ENCODE measurements at places on chromosomes 12 and 14. TPM values are rescaled to one million over a fixed set of nuclear protein-coding genes. Genes with fewer than 3 reads are reported as not detected.
A peak's percentile ranks its signal among the peaks of the same experiment; 100 is the strongest.

GRCh38 chr12:18483698-18484325, 222.5 kb downstream of the PIK3C2G start:
- DNase-seq, result no peak

The ADAMTS20 gene
- 0.06 TPM for polyA plus RNA-seq

- DNase-seq, result no peak
These were observed 109.8 kb upstream of the FUT8 start for GRCh38 chr14:65302571-65303189.

The HOXC10 gene
- 2.6 TPM for polyA plus RNA-seq

GRCh38 chr14:101069228-101069549, 165.7 kb upstream of the RTL1 start:
- DNase-seq, result no peak

DNA sequence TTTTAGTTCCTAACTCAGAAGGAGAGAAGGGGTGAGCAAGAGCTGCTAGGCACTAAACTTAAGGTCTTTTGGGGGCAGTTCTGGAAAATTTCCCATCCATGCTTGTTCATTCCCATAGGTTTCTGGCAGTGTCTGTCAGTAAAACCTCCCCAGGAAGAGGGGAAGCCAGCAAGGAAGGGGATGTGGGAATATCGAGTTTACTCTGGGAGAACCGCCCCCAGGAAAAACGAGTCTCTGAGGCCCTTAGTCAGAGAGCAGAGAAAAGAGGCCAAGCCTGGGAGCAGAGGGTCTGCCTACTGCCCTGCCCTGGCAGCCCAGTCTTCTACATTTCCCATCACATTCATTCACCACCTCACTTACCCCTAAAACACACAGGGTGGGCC, 55.9 kb downstream of the TMCC3 start:
- DNase-seq, result no peak

- DNase-seq, result no peak
These were observed 153.4 kb downstream of the PIK3C2G start for GRCh38 chr12:18414671-18415070.

DNA sequence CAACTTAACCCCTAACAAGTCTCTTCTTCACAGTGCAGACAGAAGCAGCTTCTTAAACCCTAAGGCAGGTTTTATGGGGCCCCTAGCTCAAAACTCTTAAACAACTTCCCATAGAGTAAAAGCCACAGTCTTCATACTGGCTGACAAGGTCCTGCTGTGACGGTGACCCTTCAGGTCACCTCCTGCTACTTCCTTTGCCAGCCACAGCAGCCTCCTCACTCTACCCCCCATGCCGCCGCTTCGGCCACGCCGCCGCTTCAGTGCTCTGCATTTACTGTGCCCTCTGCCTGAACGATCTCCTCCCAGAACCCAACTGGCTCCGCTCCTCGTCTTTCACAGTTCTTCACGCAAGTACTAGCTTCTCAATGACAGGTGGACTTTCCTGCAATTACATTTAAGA, 45.5 kb downstream of the ACADS start:
- DNase-seq, result no peak

GRCh38 chr12:9367201-9367600, 159.0 kb upstream of the PZP start:
- no peak for DNase-seq

The SMCO3 gene
- polyA plus RNA-seq, result 0.81 TPM

The CLEC14A gene
- polyA plus RNA-seq, result 57.5 TPM

- DNase-seq, result peak; percentile 77
These were observed 24.3 kb downstream of the NCOR2 start for GRCh38 chr12:124543052-124543589.

The EPYC gene
- 0.28 TPM for polyA plus RNA-seq

The HOXC4 gene
- 3.1 TPM for polyA plus RNA-seq

The ST8SIA1 gene
- polyA plus RNA-seq, result 11.9 TPM

DNA sequence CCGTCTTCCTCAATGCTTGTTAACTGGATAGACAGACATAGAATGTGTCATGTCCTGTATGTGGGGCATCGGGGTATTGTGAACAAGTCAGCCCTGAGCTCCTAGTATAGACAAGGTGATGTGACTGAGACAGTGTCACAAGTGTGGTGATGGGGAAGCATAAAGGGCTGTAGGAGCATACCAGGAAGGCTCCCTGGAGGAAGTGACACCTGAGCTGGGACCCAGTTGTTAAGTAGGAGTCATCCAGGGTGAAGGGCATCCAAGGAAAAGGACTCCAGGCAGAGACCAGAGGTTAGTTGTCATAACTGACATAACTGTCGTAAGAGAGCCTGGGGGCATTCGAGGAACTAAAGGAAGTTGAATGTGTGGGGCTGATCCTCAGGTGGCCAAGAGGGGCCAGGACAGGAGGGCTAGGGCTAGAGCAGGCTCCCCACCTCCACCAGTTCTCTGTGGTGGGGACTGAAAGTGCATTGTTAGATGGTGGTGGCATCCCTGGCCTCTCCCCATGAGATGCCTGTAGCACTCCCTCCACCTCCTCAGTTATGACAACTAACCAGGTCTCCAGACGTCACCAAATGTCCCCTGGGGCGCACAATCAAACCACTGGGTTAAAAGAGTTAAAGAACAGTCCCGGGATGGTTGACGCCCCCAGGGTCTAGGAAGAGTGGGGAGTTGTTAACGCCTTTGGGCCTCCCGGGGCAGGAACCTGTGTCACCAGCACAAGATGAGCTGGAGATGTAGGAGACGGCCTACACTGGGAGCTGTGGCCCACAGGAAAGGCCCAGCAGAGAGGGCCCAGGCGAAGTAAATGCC, 2.4 kb downstream of the FICD start:
- DNase-seq, result no peak

- no peak for DNase-seq
These were observed 193.4 kb upstream of the AMIGO2 start for GRCh38 chr12:47273191-47273626.

The NRL gene
- polyA plus RNA-seq, result 1.2 TPM

The BATF gene
- polyA plus RNA-seq, result 0.71 TPM

The OAS3 gene
- polyA plus RNA-seq, result 17.4 TPM

GRCh38 chr12:42792265-42792664, 202.7 kb upstream of the PRICKLE1 start:
- DNase-seq, result no peak

DNA sequence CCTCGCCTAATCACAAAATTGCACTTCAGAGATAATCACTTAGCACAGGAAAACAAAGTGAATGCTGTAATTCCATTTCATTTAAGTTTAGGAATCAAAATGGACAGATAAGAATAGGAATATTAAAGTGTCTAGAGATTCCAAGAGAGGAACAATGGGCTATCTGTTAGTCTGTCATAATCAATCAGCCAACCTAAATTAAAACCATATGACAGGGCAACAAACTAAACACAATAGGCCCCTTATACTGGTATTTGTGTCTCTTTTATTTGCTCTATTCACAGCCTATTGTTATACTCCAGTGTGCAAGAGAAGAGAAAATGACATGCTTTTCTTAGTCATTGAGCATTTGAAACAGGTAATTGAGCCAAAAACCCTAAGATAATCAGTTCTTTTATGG, 259.4 kb downstream of the PRKD1 start:
- DNase-seq, result no peak

The FOXN4 gene
- 0.33 TPM for polyA plus RNA-seq

The SOX5 gene
- 33.9 TPM for polyA plus RNA-seq

GRCh38 chr12:126570566-126570965, 1505.3 kb downstream of the AACS start:
- no peak for DNase-seq

DNA sequence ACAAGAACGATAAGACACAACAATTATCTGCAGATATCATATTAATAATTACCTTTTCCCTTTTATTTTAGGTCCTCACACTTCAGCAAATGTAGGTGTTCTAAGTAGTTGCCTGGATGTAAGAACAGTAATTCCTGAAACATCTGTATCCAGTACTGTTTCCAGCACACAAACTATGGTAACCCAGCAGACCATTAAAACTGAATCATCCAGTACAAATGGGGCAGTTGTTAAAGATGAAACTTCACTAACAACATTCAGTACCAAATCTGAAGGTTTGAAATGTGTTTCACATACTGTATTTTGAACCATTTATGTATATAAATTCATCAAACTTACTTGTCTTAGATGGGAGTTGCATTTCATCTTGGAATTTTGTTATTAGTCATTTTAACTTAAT, 31.0 kb downstream of the HCFC2 start:
- no peak for DNase-seq

The LRIG3 gene
- polyA plus RNA-seq, result 43.2 TPM
